Nephron progenitor cell (in vitro differentiated cells): ENCODE measurements at places on chromosomes 12 and 14.

GRCh38 chr12:122194804-122195203, 8.7 kb upstream of the B3GNT4 start:
- peaks cover 13% of the 10 kb centered on the region for H3K36me3 ChIP-seq
- no peak for DNase-seq
- H3K27me3 ChIP-seq, result peaks cover 5% of the 10 kb centered on the region
- H3K4me1 ChIP-seq, result peaks cover 43% of the 10 kb centered on the region
- H3K4me3 ChIP-seq, result no peak overlapping the region

DNA sequence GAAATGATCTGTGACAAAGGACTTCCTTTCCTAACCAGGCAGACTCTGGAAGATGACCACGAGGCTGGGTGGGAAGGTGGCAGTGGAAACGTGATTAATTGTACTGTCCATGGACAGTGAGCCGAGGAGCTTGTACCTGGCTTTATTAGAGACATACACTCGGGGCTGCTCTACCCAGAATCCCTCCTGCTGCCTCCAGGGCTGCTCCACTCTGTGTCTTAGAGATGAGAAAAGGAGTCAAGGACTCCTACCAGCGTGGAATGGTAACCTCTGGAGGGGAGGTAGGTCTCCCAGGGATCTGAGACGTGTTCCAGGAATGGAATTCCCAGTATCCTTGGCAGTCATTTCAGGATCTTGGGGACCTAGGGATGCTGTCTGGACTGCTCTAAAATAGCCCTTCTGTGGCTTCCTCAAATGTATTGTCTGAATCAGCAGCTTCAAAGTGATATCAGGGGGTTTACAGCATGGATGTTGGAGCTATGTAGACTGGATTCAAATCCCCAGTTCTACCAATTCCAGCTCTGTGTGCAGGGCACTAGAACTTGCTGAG, 237.8 kb downstream of the CACNA1C start:
- H3K4me1 ChIP-seq, result peaks cover 69% of the 10 kb centered on the region
- H3K27ac ChIP-seq, result no peak overlapping the region
- H3K27me3 ChIP-seq, result no peaks in the 10 kb centered on the region
- DNase-seq, result no peak
- no peaks in the 10 kb centered on the region for H3K36me3 ChIP-seq

DNA sequence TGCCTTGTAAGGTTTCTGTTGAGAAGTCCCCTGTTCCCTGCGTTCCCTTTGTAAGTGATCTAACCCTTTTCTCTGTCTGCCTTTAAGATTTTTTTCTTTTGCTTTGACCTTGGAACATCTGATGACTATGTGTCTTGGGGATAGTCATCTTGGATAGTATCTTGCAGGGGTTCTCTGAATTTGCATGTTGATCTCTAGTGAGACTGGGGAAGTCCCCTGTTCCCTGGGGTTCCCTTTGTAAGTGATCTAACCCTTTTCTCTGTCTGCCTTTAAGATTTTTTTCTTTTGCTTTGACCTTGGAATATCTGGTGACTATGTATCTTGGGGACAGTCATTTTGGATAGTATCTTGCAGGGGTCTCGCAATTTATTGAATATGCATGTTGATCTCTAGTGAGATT, 38.2 kb upstream of the TMX1 start:
- H3K4me3 ChIP-seq, result no peak overlapping the region
- no peak for DNase-seq
- H3K4me1 ChIP-seq, result peaks cover 25% of the 10 kb centered on the region

DNA sequence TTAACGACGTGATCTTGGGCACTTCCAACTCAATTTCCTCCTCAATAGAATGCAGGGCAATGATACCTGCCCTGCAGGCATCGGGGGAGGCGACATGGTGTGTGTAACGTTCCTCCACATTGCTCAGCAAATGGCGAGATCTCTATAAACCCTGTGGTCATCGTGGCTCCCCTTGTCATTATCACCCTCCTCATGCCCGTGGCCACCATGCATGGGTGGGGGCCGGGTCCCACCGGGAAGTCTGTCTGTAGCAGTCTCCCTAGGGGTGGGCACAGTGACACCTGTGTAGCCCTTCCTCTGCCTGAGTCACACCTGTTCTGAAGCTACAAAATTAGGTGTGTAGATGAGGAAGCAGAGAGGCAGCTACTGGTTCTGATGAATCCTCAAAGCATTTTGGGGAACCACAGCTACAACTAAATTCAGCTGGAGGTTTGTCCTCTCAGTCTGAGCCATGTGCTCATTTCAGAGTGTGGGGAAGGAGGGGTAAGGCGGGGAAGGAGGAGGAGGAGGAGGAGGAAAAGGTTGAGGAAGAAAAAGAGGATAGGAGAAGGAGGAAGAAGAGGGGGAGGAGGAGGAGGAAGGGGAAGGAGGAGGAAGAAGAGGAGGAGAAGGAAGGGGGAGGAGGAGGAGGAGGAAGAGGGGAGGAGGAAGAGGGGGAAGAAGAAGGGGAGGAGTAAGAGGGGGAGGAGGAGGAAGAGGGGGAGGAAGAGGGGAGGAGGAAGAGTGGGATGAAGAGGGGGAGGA, 11.0 kb upstream of the CACNA2D4 start:
- H3K4me1 ChIP-seq, result peaks cover 82% of the 10 kb centered on the region
- no peak overlapping the region for H3K27ac ChIP-seq
- peaks cover 16% of the 10 kb centered on the region for H3K27me3 ChIP-seq
- H3K4me3 ChIP-seq, result no peak overlapping the region
- H3K36me3 ChIP-seq, result no peaks in the 10 kb centered on the region

DNA sequence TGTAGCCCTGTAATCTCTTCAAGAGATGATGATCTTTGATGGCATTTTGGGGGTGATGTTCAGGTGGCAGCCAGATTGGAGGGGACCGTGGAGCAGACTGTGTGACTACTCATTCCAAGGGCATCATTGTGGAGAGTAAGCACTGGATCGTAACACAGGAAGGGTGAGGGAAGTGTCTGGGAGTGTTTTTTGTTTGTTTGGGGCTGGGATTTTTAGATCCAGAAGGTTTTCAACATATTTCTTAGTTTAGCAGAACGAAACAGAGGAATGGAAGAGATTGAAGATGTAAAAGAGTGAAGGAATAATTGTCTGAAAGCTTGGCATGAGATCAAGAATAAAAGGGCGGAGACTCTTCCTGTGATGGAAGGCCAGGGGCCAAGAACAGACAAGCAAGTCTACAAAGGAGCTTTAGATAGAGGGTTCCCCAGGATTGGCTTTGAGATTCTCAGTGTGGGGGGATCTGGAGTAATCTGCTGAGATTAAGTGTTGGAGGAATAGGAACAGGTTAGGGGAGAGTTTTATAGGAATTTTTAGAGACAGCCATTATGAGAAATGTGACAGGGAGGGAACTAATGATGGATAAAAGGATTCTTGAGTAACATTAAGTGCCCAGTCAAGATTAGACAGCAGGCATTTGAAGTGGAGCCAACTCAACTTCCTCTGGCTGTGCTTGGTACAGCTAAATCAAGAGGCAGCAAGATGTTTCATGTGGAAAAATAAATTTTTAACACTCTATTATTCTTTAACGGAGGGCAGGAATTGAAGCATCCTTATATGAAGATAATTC, 79.7 kb upstream of the REP15 start:
- peak overlapping the region; percentile 13 for H3K27ac ChIP-seq
- no peaks in the 10 kb centered on the region for H3K4me1 ChIP-seq
- H3K4me3 ChIP-seq, result no peak overlapping the region
- no peak for DNase-seq
- H3K36me3 ChIP-seq, result peaks cover 13% of the 10 kb centered on the region

DNA sequence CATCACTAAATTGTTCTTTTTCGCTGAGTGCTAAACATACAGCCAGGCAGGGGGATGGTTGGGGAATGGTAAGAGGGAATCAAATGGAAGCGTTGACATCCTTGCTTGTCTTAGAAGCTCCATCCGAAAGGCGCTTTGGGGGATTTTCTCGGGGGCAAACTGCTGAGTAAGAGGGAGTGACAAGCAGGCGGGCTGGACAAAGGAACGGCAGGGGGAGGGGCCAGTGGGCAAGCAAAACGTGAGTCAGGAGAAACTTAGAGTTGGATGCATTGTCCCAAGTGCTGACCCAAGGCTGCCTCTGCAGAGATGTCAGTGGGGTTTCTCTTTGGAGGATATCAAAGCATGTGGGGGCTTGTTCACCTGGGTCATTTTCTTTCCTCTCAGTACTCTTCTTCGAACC, 480.5 kb downstream of the VRK1 start:
- H3K4me1 ChIP-seq, result no peaks in the 10 kb centered on the region
- no peak overlapping the region for H3K27ac ChIP-seq
- H3K36me3 ChIP-seq, result no peaks in the 10 kb centered on the region
- H3K27me3 ChIP-seq, result peaks cover 3% of the 10 kb centered on the region

DNA sequence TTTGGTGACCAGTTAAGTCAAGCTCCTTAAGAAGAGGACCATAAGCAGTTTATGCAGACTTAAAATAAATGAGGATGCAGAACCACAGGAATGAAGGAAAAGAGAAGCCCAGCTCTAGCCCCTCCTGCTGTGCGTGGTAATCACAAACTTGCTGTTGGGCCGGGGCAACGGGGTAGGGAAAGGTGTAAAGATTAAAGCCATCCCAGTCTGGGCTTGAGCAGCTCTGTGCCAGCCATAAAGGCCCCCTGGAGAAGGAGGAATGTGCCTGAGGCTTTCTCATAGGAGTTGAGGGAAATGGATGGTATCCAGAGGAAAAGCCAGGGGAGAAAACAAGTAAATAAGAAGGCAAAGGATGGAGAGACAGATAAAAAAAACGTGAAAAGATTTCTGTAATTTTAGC, 25.1 kb downstream of the TEP1 start:
- H3K27me3 ChIP-seq, result no peaks in the 10 kb centered on the region
- H3K36me3 ChIP-seq, result peaks cover 44% of the 10 kb centered on the region
- H3K4me3 ChIP-seq, result no peak overlapping the region
- no peak for DNase-seq
- H3K4me1 ChIP-seq, result no peaks in the 10 kb centered on the region

DNA sequence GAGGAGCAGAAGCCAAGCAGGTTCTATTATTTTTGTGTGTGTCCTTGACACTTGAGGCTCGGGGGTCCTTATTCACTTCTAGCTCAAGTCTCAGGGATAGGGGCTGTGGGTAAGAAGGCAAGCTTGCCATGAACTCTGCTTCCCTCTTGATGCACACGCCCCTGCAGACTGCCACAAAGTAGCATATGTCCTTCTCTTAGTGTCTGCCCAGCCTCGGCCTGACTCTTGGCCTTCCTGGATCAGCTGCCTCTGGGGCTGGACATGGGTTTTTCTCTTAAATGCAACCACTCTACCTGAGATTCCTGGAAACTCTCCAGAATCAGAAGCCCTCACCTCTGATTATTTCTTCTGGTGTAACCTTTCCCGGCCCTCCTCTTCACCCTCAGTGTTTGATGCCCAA, 28.2 kb upstream of the PEX5 start:
- DNase-seq, result no peak
- H3K36me3 ChIP-seq, result peaks cover 4% of the 10 kb centered on the region
- peaks cover 25% of the 10 kb centered on the region for H3K27me3 ChIP-seq
- no peaks in the 10 kb centered on the region for H3K4me1 ChIP-seq

- no peaks in the 10 kb centered on the region for H3K27me3 ChIP-seq
- H3K4me3 ChIP-seq, result peak overlapping the region; percentile 55
- H3K36me3 ChIP-seq, result no peaks in the 10 kb centered on the region
- H3K27ac ChIP-seq, result peak overlapping the region; percentile 100
These were observed 39.8 kb upstream of the NUAK1 start for GRCh38 chr12:106178562-106178961.

DNA sequence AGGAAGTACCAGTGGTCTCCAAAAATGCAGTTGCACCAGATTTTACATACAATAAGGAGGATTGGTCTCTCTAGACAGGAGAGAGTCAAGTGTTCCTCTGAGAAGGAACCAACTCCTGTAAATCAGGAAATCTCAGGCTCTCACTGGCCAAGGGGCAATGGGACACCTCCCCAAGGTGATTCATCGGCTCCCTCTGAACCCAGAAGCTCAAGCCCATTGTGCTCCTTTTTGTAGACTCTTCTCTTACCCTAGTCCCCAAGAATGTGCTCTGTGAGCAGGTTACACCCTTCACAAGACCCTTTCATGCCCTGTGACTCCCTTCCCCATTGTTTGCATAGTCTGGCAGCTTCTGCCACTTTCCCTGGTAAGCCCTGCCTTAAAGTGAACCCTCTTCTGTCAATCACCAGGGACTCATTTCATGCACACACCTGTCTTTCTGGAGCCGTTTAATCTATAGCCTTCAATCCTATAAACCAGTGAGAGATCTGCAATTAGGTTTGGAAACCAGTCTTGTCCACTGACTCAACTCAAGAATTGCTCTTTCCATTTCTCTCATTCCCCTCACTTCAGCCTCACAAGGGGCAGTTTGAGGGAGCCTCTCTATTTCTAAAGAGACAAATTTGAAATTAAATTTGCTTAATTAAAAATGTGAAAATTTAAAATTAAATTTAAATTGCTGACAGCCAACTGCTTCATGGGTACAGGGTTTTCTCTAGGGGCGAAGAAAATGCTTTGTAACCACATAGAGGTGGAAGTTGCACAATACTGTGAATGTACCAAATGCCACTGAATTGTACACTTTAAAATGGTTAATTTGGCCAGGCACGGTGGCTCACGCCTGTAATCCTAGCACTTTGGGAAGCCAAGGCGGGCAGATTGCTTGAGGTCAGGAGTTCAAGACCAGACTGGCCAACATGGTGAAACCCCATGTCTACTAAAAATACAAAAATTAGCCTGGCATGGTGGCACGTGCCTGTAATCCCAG, 38.3 kb upstream of the LTA4H start:
- peak overlapping the region; percentile 41 for H3K27ac ChIP-seq
- DNase-seq, result no peak
- peaks cover 4% of the 10 kb centered on the region for H3K27me3 ChIP-seq
- no peak overlapping the region for H3K4me3 ChIP-seq

DNA sequence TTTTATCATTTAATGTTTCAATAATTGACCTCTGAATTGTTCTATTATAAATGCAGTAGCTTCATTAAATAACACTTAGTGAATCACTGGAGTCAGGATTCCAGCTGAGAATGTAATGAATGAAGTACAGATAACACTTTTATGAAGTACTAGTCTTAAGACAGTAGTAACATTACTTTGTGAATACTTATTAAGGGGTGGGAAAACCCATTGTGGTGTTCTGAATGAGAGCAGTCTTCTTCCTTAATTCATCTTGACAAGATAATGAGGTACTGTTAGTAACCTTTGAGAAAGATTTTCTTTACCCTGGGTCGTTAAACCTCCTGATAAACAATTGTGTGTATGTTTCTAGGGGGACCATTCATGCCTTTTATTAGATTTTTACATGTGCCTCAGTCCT, 12.7 kb downstream of the NUP107 start:
- H3K36me3 ChIP-seq, result peaks cover 52% of the 10 kb centered on the region
- H3K27me3 ChIP-seq, result no peaks in the 10 kb centered on the region
- DNase-seq, result no peak
- no peak overlapping the region for H3K27ac ChIP-seq
- H3K4me1 ChIP-seq, result no peaks in the 10 kb centered on the region

GRCh38 chr12:6967651-6968100, 2.8 kb downstream of the PHB2 start:
- no peak overlapping the region for H3K27ac ChIP-seq
- H3K4me1 ChIP-seq, result peaks cover 48% of the 10 kb centered on the region
- no peak for DNase-seq
- no peaks in the 10 kb centered on the region for H3K27me3 ChIP-seq
- H3K4me3 ChIP-seq, result no peak overlapping the region
